COLO829 (cell line): ENCODE measurements at places on chromosomes 3 and 15.

DNA sequence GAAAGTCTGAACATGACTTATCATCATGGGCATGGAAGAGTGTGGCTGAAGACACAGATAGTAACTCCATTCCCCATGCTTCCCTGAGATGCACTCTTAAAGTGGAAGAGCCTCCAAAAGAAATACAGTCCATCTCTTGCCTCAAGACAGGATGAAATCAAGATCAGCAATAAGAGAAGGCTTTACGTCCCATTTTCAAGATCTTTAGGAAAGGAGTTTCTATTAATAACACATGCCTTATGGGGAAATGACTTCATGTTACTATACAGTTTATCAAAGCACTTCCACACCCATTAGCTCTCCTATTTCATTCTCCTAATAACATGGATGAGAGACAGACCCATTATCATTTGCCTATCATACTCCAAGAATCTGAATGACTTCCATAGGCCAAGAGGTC lies 6.1 kb upstream of the KBTBD12 start:
- no peak for DNase-seq

GRCh38 chr3:98600412-98601095 lies 7.1 kb upstream of the CPOX start:
- no peak for DNase-seq

DNA sequence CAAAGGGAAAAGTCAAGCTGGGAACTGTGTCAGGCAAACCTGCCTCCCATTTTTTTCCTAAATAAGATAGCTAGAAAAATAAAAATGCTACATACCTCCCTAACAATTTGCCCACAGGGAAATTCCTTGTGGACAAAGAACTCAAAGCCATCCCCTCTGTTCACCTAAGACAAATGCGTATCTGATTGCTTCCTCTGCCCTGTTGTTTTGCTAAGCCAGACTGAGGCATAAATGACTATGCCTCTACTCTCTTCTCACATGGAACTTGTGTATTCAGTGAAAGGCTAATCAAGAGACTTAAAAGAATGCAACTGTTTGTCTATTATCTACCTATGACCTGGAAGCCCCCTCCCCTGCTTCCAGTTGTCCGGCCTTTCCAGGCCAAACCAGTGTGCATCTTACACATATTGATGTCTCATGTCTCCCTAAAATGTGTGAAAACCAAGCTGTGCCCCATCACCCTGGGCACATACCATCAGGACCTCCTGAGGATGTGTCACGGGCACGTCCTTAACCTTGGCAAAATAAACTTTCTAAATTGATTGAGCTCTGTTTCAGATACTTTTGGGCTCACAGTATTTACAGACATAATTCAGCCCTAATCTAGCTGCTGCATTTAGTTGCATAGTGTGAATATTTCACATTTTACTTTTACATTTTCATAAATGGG lies 15.8 kb downstream of the CHD2 start:
- no peak for DNase-seq

DNA sequence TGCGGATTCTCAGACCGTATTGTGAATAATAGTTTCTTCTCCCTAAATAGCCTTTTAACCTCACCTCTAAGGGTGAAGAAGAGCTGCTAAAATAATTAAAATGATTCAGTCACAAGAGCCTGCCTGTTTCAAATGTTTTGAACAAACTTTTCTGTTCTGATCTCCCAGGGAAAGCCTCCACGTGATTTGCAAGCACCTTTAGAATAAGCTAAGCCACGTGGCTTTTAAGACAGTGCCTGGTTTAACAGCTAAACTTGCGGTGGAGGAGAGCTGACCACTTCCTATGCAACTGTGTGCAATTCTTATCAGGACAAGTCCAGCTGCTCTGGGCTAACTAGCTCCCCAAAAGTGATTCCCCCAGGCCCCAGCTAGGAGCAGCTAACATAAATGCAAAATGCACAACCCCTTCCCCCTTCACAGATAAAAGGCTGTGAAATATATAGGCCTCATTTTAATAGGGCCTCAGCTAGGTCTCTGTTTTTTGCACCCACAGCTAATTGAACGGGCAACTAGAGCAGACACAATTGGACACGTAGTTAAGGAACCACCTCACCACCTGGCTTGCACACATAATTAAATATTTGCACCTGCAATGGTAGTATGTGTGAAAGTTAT lies 401.2 kb upstream of the NR2F2 start:
- no peak for DNase-seq

DNA sequence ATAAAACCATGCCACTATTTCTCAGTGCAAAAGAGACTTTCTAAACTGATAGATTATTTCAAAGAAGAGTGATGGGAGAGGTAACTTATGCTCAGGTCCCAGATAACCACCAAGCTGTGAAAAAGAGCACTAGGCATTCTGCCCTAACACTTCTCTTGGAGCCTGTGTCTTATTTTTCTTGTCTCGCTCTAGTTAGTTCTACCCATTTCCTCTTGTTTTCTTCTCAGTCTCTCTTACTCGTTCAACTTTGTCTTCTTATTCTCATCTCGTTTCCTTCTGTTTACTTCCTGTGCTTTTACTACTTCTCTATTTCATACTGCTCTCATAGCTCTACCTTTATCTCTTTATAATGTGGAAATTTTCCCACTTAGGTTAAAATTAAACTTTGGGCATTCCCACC lies 91.8 kb upstream of the CGNL1 start:
- no peak for DNase-seq

DNA sequence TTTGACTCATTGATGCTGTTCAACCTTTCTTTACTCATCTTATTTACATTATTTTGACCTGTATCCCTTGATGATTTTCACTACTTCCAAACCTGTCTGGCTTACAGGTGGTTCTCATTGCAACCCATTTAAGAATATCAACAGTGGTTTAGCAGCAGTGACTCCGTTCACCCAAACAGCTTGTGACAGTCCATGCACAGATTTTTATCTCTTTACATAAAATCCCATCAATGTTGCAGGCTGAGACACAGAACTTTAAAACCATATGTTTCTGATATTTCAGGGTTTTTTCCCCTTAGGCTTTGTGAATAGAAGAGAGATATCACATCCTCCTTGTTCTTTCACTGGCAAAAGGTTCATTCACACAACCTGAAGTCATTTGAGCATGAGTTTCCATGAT lies 149.1 kb upstream of the CDIN1 start:
- no peak for DNase-seq

GRCh38 chr3:165852711-165853110 lies 15.5 kb upstream of the BCHE start:
- DNase-seq = peak; percentile 27

- DNase-seq = no peak
Measured at GRCh38 chr3:126954141-126954842, 28.6 kb upstream of the PLXNA1 start.

DNA sequence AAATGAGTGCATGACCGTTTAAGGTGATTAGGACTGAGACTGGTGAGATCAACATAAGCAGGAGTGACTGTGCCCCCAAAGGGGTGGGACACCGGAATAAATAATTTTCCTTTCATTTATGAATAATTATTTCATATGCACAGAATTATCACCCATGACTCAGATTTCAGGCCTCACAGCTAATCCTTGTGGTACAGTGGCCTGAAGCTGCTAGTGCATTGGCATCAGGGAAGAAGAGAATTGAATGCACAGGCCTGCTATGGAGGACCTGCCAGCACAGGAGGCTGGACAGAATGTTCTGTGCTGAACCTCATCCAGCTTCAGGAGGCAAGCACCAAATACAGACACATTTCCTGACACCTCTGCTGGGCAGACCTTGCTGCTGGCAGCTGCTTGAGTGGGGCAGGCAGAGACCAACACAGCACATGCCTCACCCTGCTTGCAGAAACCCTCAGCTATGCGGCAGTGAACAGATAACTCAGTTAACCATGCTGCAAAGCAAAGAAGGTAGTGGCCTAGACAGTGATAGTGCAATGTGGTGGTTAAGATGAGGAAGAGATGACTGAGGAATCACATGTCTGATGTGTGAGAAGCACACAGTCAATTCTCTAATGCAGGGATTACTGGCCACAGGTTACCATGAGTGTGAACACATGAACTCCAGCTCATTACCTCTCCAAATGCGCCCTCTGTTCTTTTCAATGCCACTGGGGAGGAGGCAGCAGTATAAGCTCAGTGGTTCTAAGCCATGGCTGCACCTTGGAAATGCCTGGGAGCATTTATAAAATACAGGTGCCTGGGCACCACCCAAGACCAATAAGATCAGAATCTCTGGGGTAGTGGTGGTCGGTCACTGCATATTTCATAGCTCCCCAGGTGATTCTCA lies 68.1 kb upstream of the SCN5A start:
- no peak for DNase-seq

DNA sequence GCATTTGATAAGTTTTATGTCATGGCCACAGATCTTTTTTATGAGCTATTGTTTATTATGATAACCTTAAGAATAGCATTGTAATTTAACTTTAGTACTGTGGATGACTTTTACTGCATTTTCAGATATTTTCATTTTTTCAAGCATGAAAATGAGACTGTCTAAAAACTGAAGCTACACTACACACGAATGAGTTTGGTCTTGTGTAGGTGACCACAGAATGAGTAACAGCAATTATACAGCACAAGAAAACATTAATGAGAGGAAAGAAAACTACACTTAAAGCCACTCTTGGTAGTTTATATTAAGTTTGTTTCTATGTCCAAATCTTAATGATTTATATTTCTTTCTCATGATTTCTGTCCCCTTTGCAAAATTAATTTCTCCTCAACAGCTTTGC lies 809.2 kb downstream of the NAALADL2 start:
- no peak for DNase-seq

DNA sequence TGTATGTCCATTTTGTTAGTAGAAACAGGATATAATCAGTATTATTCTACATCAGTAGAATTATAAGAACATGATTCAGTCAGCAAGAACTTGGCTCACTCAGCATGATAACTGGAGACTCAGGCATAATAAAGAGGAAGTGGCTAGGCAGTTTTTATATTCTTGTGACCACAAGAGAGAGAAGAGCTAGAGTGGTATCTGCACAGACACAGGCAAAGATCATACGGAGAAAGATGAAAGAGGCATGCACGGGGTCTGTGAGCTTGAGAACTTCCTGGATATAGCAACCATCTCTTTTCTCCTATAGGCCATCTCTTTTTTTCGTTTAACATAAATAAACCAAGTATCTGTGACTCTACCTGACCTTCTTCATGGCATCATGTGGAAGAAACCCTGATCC lies 46.8 kb downstream of the MYO5A start:
- DNase-seq = no peak

DNA sequence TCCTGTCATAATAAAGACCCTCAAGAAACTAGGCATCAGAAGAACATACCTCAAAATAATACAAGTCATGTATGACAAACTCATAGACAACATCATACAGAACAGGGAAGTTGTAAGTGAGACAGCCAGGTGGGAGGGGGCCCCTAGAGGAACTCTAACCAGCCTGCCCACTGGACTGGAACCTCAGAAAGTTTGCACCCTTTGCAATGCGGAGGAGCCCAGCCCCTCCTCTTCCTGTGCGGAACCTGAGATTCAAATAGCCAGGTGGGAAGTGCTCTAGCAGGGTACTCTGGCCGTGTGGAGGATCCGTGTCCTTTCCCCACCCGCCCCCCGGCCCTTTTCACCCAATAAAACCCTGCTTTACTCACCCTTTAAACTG lies 387.0 kb upstream of the CBLB start:
- DNase-seq = no peak

DNA sequence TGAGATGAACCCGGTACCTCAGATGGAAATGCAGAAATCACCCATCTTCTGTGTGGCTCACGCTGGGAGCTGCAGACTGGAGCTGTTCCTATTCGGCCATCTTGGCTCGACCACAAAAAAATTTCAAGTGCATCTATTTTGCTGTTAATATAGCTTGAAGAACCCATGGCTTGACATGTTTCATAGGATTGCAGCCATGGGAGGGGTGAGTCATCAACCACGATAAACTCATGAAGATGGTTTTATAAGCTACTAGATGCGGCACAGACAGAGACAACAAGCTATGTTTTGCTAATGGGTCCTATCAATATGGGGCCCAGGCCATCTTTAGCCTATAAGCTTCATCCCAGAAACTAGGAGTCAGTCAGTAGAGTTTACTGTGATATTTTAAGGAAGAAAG lies 100.4 kb upstream of the PHLDB2 start:
- no peak for DNase-seq

- DNase-seq = no peak
Measured at GRCh38 chr3:12507591-12508281, 23.5 kb downstream of the TSEN2 start.

GRCh38 chr15:95041297-95041696 lies 809.9 kb downstream of the MCTP2 start:
- DNase-seq = peak; percentile 55

- no peak for DNase-seq
Measured at GRCh38 chr3:33114622-33115023, 809 bp downstream of the CRTAP start.

DNA sequence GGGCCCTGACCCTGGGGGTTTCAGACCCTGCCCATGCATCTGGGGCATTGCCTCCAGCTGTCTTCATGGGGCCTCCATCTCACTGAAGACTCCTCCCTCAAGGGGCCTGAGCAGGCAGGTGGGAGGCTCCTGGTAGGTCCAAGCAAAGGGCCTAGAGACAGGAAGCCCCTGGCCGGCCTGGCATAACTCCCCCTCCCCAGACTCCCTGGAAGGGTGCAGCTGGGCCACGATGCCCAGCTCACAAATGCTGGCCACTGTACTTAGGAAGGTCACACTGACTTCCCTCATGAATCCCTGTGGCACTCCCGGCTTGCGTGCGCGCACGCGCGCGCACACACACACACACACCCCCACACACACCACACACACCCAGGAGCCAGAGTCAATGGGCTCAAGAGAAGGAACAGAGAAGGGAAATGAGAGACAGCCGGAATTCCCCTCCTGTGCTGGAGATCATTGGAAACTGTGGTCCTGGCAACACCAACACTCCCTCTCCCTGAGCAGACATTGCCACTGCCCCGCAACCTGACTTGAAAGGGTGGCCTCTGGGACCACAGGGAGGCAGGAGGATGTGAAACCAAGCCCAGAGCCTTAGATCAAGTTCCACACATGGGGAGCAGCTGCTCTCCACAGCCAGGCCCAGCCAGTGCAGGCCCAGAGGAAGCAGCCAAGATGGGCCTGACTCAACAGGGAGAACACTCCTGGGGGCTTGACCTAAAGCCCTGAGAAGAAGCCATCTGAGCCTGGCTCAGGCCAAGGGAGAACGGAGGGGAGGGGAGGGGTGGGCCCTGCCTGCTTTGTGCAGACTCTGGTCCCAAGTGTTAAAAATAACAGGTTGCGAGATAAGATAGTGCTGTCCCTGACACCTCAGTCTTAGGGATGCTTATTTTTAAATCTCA lies 69.7 kb downstream of the SCN5A start:
- DNase-seq = no peak

- DNase-seq = no peak
Measured at GRCh38 chr15:83893308-83893707, 239.4 kb downstream of the ADAMTSL3 start.

DNA sequence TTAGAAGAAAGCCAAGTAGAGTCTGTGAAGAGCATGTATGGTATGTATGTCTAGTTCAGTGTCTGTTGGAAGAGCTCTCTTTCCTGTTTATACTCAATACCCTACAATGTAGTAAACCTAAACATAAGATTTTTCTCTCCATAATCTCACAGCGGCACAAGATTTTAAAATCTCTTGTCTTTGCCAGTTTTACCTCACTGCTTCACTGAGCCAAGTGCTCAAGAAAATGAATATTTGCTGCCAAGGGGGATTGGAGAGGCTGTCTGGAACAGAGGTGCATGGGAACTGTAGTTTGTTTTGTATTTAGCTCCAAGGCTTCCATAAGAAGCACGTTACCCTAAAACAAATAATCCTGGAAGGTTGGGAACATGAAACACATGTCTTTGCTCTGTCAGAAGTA lies 49.5 kb upstream of the FHIT start:
- no peak for DNase-seq
